ENCODE measurements at places on chromosomes 16 and 17.

DNA sequence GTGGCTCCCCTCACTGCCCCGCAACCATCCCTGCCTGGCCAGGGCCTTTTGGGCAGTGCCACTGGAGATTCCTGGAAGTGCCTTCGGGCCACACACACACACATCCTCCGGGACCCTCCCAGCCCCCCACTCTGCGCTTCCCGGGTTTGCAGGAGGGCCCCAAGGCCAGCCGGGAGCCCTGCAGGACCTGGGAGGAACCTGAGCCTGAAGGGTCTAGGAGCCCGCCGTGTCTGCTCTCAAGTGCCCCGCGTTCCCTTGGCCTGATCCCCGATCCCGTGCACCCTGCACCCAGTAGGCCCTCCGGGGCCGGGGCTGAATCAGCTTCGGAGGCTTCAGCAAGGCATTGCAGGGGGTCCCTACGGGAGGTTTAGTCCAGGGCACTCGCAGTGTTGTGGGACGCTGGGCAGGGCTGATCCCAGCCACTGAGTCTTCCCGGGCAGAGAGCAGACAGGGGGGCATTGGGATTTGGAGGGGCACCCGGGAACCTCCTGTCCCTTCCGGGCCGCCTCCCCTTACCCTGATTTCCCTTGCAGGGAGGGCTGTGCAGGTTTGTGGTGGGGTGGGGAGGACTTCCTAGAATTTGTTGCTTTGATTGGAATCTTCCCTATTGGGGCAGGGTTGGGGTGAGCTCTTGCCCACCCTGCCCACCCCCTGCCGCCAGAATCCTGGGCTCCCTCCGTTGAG is 36.9 kb downstream of the TMEM235 start:
- no peak for DNase-seq

DNA sequence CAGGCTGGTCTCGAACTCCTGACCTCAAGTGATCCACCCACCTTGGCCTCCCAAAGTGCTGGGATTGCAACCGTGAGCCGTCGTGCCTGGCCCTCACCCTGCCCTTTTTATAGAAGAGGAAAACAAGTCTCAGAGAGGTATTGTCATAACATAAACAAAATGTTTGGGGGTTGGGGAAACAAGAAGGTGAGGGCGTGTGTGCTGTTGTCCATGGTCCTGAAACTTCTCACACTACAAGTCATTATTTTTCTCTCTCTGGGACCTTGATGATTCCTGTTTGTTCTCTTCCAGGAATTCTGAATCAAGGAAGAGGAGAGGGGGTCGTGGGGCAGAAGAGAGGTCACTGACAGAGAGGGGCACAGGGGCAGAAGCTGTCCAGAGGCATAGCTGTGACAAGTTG is 160.2 kb upstream of the LHX1 start:
- no peak for DNase-seq

DNA sequence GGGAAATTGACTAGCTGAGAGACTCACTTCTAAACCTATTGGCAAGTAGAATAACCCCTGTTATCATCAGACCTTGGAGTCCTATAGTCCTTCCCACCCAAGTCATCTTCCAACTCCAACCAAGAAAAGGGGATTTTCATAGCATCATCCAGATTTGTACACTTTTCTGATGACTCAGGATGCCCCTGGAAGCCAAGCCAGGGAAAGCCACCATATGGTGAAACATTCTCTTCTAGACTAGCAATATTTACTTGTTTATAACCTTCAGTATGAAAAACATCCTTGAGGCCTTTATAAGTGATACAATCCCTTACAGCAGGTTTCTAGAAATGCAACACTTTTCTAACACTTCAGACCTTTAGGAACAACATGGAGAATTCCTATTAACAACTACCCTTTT is 618.8 kb upstream of the CDH11 start:
- no peak for DNase-seq

- no peak for DNase-seq
Measured at GRCh38 chr17:31738488-31738887, 120.6 kb downstream of the COPRS start.

DNA sequence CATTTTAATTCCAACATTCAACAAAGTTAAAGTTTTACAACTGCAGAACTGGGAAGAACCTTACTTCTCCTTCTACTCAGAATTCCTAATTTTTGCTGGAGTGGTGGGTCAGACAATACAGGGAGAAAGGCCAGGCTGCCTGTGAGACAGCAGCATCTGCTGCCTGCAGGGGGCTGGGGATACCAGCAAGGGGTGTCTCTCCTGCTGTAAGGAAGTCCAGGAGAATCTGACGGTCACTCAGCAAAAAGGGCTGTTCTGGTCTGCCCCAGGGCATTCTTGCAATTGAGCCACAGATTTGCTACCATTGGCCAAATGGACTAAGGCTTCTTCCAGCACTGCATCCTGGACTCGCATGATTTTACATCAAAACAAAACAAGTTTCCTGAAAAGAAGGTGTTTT is 426.6 kb upstream of the CDH11 start:
- DNase-seq, result no peak

GRCh38 chr16:82651921-82652601 is 25.3 kb downstream of the CDH13 start:
- no peak for DNase-seq

GRCh38 chr16:88691924-88692560 is 5.7 kb upstream of the SNAI3 start:
- no peak for DNase-seq

- no peak for DNase-seq
Measured at GRCh38 chr17:60748204-60748603, 70.6 kb downstream of the BCAS3 start.

GRCh38 chr17:37197336-37197735 is 178.4 kb upstream of the C17orf78 start:
- DNase-seq, result no peak

GRCh38 chr17:2390199-2390836 is 10.5 kb downstream of the MNT start:
- no peak for DNase-seq

DNA sequence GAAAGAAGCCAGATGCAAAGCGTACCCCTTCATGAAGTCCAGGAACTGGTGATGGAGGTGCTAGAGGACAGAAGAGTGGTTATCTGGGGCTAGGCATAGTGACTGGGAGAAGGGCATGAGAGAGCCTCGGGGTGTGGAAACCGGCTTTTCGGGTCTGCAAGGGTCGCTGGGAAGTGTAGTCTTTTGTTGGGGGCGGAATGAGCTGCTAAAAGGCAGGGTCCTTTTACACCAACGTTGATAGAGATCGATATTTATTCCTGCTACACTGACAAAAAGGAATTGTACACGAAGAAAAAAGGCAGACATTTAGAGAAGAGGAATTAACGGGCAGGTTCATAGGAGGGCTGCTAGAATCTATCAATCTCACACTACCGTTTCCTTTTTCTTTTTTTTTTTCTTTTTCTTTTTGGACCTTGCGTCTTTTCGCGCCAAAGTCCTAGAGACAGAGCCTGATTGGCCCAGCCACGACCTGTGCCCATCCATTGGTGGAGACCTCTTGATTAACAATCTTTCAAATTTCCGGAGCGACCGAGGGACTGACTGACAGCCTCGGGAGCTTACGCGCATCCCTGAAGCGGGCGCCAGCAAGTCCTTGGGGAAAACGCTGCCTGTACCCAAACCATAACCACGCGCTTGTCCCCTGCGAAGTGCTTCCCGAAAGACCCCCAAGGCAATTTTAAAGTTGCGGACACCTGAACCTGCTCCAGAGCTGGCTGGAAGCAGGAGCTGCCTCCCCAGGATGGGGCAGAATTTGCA is 27.7 kb upstream of the DHRS7B start:
- DNase-seq, result peak; percentile 87

DNA sequence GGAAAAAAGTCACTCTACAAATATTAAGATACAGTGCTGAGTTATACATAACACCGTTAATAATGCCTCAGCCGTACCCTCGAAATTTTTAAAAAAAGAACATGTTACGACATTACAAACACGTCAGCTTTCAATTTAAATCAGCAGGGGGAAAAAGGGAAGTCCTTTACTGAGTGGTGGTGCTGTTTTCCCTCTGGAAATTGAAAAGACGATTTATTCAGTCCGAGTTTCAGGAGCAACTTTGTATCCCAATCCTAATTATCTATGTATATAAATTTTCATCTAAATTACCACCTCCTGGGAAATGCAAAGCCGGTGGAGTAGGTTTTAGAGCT is 1.3 kb downstream of the NETO2 start:
- peak; percentile 3 for DNase-seq

DNA sequence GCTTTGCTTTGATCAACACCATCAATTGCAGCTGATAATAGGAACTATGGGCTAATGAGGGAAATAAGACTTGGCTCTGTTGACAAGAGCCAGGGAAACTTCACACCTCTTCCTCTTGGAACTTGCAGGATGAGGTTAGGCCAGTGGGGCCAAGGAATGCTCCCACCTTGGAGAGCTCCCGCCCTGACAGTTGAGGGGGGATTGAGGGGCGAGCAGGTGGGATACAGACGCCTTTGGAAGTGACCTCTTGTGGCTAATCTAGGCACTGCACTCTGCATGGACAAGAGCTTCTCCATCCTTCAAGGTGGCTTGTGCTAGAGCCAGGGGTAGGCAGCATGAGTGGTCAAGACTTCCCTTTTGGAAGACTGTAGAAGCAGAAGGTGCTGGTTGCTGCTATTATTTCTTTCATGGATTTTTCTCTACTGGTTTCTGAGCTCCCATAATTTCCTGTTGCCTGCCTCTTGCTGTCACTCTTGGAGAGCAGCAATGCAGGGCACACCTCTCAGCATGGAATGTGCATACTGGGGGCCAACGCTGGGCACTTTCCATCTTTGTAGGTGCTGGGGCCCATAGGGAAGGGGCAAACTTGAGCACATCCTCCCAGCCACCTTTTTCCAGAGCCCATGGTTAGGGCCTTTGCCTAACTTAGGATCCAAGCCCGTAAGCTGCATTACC is 2.3 kb upstream of the PHF12 start:
- DNase-seq, result peak; percentile 31

DNA sequence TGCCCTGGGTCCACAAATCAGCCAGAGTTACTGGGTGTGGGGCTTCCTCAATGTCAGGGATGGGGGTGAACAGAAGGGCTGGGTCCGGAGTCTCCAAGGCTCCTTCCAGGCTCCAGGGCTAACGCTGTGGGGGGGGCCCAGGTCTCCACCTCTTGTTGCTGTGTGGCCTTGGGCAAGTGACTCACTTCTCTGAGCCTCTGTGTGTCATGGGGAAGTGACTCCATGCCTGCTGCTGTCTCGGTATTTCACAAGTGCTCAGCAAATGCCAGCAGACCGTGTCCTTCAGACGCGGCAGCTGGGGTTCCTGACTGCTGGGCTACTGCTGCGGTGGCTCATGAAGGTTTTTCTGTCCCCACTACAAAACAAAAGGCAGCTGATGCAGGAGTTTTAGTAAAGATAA is 26.6 kb downstream of the JPH3 start:
- no peak for DNase-seq

- DNase-seq, result no peak
Measured at GRCh38 chr17:72422505-72423285, 301.9 kb downstream of the SOX9 start.

- no peak for DNase-seq
Measured at GRCh38 chr16:14011846-14012245, 59.3 kb upstream of the MRTFB start.

DNA sequence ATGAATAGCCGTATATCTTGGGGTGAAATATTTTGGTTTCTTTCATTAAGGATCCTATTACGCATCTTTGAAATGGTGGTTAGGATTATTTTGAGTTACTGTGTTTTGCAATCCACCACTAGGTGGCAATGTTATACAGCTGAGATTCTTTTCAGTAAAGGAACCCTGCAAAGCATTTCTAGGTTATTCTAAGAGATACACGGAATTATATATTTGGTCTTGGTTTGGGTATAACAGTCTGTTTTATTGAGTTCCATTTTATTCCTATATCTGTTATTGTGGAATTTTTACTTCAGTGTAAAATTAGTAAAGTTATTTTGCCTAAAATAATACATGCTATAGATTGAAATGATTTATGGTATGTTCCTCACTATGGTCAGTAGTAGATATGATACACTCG is 62.9 kb upstream of the CPHXL start:
- DNase-seq, result peak; percentile 81

DNA sequence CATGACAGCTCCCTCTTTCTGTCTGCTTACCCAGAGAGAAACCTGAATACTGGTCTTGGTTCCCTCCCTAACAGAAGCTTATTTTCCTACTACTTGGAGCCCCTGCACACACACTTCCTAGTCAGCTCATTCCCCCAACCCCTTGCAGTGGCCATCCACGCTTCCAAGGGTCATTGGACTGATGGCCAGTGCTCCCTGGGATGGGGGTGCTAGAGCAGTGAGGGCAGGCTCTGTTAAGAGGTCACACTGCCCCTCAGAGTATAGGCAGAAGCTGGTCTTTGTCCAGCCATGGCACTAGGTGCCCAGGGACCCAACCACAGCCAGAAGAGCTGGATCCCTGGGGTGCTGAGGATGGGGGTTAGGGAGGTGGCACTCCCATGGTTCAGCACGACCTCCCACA is 12.5 kb downstream of the DRC3 start:
- no peak for DNase-seq

DNA sequence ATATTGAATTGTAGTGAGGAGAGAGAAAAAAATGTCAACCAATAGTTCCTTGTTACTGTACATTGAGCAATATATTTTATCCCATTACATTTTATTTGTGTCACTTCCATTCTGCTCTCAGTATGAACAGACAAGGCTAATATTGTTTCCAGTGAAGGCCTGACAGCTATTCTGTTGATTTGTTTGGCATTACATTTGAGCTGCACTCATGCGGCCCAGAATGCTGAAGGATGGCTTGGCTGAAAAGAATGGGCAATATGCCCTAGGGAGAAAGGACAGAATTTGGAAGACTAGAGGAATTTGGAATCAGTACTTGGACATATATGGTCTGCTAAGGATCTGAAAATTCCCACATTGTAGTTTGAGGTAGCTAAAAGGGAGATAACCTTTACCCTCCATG is 1294.4 kb downstream of the CDH8 start:
- DNase-seq, result no peak

DNA sequence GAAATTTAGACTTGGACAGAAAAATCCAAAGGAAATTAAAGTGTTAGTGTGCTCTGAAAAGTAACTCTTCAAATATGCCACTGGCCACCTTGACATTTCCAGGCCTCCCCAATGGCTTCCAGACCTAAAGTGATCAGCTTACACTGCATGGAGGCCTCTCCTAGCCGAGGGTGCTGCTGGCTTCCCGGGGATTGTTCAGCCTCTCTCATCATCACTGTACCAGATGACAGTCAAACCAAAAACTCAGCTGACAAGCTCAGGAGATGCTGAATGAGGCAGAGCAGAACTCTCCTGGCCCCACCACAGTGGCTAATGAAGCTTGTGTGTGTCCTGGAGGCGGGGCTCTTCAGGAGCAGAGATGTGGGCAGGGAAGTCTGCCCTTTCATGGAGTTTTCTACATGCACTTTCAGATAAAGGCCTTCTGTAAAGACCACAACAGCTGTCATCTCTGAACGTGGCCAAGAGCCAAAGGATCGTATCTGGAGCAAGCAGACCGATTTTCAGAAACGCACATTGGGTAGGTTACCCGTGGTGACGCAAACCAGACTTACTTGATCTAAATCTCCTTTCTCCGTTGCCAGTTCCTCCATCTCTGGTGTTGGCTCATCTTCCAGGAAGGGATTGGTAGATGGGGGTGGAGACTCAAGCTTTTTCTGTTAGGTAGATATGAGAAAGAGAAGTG is 113.3 kb downstream of the VPS53 start:
- no peak for DNase-seq

GRCh38 chr16:46828943-46829342 is 2.0 kb downstream of the C16orf87 start:
- no peak for DNase-seq

- DNase-seq, result no peak
Measured at GRCh38 chr16:68069511-68070248, 15.5 kb upstream of the NFATC3 start.

GRCh38 chr17:54945671-54946070 is 22.8 kb downstream of the COX11 start:
- DNase-seq, result no peak
